ENCODE measurements at places on chromosomes 4 and X. TPM values are rescaled to one million over a fixed set of nuclear protein-coding genes. Genes with fewer than 3 reads are reported as not detected.

Gene ASB9
- total RNA-seq = 2.0 TPM

Gene CYSLTR1
- total RNA-seq = 0.98 TPM

Gene PALLD
- 229 TPM for total RNA-seq

Gene IL9R
- not detected for total RNA-seq

Gene GUCY1A1
- total RNA-seq = 21.6 TPM

Gene GAR1
- total RNA-seq = 6.4 TPM

Gene HEPH
- 8.6 TPM for total RNA-seq

DNA sequence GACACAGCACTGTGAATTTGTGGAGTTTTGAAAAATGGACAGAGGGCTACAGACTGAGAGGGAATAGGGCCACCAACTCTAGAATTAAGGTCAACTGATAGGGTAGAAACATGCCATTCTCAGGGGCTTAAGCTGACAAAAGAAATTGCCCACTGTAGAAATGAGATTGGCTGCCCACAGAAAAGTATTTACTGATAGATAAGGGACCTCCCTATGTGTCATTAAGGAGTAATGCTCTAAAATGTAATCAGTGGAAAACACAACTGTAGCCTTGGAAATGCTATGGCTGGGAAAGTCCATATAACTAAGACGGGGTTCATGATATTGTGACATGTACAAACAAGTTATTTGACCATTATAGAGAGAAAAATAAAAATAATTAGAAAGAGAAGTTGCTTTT lies 4.6 kb downstream of the RTL9 start:
- no peaks in the 10 kb centered on the region for H3K36me3 ChIP-seq
- no peak for DNase-seq

- DNase-seq = no peak
- peaks cover 58% of the 10 kb centered on the region for H3K4me1 ChIP-seq
- H3K4me3 ChIP-seq = no peak overlapping the region
These were observed 22.6 kb downstream of the IRF2 start for GRCh38 chr4:184451726-184452125.

- no peak overlapping the region for H3K27ac ChIP-seq
- no peaks in the 10 kb centered on the region for H3K36me3 ChIP-seq
- H3K27me3 ChIP-seq = no peaks in the 10 kb centered on the region
- no peak overlapping the region for H3K4me3 ChIP-seq
These were observed 5.1 kb downstream of the SETD7 start for GRCh38 chr4:139550724-139551429.

GRCh38 chr4:165461159-165461821 lies 82.5 kb downstream of the CPE start:
- H3K27ac ChIP-seq = no peak overlapping the region
- H3K36me3 ChIP-seq = no peaks in the 10 kb centered on the region
- no peaks in the 10 kb centered on the region for H3K4me1 ChIP-seq
- no peak for DNase-seq
- no peak overlapping the region for H3K4me3 ChIP-seq

DNA sequence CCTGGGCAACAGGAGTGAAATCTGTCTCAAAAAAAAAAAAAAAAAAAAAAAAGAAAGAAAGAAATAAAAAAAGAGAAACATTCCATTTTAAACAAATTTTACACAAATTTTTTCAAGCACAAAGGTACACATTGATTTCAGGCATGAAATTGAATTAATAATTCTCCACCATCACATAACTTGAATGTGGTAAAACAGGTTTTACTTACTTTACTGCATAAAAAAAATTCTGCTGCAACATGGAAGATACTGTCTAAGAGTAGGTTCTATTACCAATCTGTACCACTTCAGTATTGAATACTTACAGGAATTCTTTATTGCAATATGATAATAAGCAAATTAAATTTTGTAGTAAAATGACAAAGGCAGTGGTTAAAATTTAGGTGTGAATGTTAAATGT lies 271.6 kb upstream of the ARSJ start:
- no peaks in the 10 kb centered on the region for H3K36me3 ChIP-seq
- H3K4me1 ChIP-seq = no peaks in the 10 kb centered on the region
- DNase-seq = no peak
- no peak overlapping the region for H3K4me3 ChIP-seq
- no peaks in the 10 kb centered on the region for H3K27me3 ChIP-seq
- H3K27ac ChIP-seq = no peak overlapping the region

- H3K27ac ChIP-seq = no peak overlapping the region
- no peaks in the 10 kb centered on the region for H3K27me3 ChIP-seq
- no peak overlapping the region for H3K4me3 ChIP-seq
- no peak for DNase-seq
- H3K36me3 ChIP-seq = no peaks in the 10 kb centered on the region
These were observed 136.5 kb downstream of the KDM6A start for GRCh38 chrX:45009371-45010000.

DNA sequence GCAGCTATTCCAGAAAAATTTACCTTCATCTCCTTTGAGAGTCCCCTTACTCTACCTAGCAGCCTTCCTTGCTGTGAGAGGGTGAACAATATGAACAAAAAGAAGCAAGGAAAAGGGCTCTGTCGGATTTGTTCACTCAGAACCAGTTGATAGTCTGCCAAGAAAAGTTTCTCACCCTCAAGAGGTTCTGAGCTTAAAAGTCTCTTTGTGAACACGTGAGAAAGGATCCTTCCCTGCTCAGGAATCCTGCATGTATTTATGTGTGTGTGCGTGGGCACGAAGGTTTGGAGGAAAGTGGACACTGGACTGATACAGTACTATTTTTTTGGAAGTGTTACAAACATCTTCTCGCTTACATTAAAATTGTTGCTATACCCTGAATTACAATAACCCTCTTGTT lies 178.6 kb upstream of the JADE1 start:
- no peak for DNase-seq
- no peak overlapping the region for H3K27ac ChIP-seq
- H3K4me1 ChIP-seq = no peaks in the 10 kb centered on the region

DNA sequence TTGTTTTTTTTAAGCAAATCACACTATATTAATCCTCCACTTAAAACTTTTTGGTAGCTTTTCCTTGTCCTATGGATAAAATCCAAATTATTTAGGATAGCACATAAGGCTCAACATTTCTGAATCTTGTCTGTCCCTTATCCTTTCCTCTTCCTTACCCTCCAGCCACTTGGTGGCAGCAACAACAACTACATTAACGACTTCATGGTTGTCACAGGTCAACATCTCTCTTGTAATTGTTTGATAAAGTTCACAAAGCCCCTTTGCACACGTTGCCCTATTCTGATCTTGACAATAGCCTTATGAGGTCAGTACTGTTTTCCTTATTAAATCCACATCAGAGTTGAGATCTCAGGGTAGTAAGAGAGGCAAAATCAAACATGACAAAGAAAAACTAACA lies 269.0 kb upstream of the PABPC4L start:
- H3K27me3 ChIP-seq = no peaks in the 10 kb centered on the region
- no peak overlapping the region for H3K4me3 ChIP-seq
- DNase-seq = no peak
- no peaks in the 10 kb centered on the region for H3K4me1 ChIP-seq
- H3K27ac ChIP-seq = no peak overlapping the region
- no peaks in the 10 kb centered on the region for H3K36me3 ChIP-seq

- H3K27me3 ChIP-seq = no peaks in the 10 kb centered on the region
- H3K4me3 ChIP-seq = no peak overlapping the region
- H3K36me3 ChIP-seq = no peaks in the 10 kb centered on the region
- peaks cover 22% of the 10 kb centered on the region for H3K4me1 ChIP-seq
These were observed 43.8 kb downstream of the PDS5A start for GRCh38 chr4:39933671-39934590.

- no peaks in the 10 kb centered on the region for H3K36me3 ChIP-seq
- no peak overlapping the region for H3K27ac ChIP-seq
- no peaks in the 10 kb centered on the region for H3K4me1 ChIP-seq
- no peak overlapping the region for H3K4me3 ChIP-seq
These were observed 645.3 kb downstream of the TLL1 start for GRCh38 chr4:166518315-166518714.

DNA sequence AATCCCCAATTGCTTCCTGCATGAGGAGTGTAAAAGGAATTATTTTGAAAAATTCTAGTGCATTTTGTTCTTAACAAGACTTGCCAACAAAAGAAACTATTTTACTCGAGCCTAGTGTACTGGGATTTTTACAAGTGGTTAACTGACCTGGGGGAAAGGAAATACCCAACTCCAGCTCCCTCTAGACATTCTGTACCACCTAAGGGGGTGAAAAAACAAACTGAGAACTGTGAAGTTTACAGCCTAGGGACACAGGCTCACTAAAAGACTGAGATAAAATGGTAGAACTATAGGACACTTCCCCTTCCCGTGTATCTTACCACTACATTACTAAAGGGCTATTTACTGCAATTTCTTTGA lies 2.6 kb upstream of the ADH5 start:
- DNase-seq = no peak
- peak overlapping the region; percentile 93 for H3K27ac ChIP-seq
- H3K36me3 ChIP-seq = no peaks in the 10 kb centered on the region
- H3K4me3 ChIP-seq = peak overlapping the region; percentile 88
- no peaks in the 10 kb centered on the region for H3K27me3 ChIP-seq
- peaks cover 28% of the 10 kb centered on the region for H3K4me1 ChIP-seq

DNA sequence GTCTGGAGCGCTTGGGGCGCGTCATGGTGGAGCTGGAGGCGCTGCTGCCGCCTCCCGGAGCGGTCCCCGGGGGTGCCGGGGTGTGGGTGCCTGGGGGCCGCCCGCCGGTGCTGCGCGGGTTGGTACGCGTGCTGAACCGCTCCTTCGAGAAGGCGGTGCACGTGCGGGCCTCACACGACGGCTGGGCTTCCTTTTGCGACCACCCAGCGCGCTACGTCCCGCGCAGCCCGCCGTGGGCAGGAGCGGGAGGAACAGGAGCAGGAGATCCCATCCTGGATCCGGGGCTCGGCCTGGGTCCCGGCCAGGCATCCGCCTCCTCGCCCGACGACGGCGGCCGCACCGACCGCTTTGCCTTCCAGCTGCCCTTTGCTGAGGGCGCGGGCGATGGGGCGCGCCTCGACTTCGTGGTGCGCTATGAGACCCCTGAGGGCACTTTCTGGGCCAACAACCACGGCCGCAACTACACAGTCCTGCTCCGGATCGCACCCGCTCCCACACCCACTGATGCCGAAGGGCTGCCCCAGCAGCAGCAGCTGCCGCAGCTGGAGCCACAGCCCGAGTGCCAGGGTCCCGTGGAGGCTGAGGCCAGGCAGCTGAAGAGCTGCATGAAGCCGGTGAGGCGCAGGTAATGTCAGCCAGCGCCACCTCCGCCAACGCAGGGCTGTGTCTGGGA lies 792 bp downstream of the PPP1R3F start:
- peak overlapping the region; percentile 85 for H3K27ac ChIP-seq
- no peaks in the 10 kb centered on the region for H3K36me3 ChIP-seq
- no peaks in the 10 kb centered on the region for H3K27me3 ChIP-seq
- peak overlapping the region; percentile 73 for H3K4me3 ChIP-seq
- H3K4me1 ChIP-seq = peaks cover 23% of the 10 kb centered on the region

DNA sequence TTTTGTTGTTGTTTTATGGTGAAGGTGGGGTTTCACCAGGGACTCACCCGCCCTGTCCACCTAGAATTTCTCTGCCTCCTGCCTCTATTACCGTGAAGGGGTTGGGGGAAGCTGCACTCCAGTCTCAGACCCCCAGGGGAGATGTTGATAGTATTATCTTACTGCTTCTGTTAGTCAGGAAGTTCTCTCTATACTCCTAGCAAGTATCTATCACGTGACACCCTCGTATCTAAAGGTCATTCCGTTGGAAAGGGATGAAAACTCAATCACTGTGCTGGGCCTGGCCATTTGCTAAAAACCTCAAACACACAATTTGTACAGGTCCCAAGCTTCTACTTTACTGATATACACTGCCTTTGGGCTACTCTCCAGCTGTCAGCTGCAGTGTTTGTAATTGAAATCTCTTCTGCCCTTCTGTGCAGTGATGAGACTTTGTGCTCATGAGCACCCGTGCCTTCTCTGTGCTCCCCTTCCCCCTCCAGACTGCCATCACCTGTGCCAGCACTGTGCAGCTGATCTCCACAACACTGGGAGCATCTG lies 188.5 kb upstream of the ANXA3 start:
- no peak overlapping the region for H3K4me3 ChIP-seq
- no peaks in the 10 kb centered on the region for H3K4me1 ChIP-seq
- no peak for DNase-seq
- H3K36me3 ChIP-seq = no peaks in the 10 kb centered on the region
- H3K27ac ChIP-seq = no peak overlapping the region
- no peaks in the 10 kb centered on the region for H3K27me3 ChIP-seq

DNA sequence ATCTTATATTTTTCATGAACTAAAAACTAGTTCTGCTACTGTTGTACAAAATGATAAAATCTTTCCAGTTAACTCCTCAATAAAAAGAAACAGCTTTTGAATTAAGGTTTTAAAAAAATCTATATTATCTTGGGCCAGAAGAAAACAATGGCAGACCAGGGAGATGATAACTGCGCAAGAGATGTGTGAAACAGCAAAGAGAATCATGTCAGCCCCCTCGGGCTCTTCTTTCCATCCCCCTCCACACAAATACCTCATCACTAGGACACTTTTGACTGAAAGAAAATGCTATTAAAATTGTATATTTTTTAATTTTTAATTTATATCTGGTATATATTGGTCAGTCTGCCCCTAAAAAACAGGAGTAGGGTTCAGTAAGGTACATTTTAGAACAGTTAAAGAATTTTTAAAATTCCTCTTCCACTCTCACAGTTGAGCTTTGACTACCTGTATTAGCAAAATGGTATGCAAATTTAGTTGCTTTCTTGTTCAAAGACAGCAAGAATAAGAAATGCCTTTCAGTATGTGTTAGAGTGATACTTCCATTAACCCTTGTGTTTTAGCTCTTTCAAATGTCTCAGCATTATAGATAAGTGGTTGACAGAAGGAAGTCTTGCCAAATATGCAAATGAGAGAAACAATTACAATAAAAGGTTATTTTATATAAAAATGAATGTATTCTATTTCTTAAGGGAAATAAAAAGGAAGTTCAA lies 36.4 kb upstream of the LCORL start:
- no peaks in the 10 kb centered on the region for H3K4me1 ChIP-seq
- no peaks in the 10 kb centered on the region for H3K36me3 ChIP-seq
- DNase-seq = no peak
- no peak overlapping the region for H3K4me3 ChIP-seq
- no peaks in the 10 kb centered on the region for H3K27me3 ChIP-seq

DNA sequence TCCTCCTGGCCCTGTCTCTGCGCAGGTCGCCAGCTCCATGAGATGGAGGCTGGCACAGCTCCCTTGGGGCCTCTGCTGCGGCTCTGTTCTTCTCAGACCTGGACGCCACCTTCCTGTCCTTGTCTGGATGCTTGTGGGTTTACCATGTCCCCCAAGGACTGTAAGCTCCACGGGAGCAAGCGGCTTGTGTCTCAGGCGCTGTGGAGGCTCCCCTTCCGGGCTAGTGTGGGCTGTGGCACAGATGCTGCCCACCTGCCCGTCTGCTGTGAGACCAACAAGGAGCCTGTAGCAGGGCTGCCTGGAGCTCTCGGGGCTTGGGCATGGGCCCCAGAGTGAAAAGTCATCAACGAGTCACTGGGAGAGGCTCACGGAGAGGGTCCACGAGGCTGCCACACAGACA lies 25.2 kb downstream of the NAT8L start:
- DNase-seq = no peak
- H3K4me1 ChIP-seq = no peaks in the 10 kb centered on the region
- H3K27me3 ChIP-seq = no peaks in the 10 kb centered on the region

GRCh38 chr4:76799140-76799539 lies 98.8 kb downstream of the SOWAHB start:
- H3K4me1 ChIP-seq = peaks cover 7% of the 10 kb centered on the region
- no peak overlapping the region for H3K4me3 ChIP-seq
- H3K36me3 ChIP-seq = no peaks in the 10 kb centered on the region
- H3K27ac ChIP-seq = no peak overlapping the region
